Hepatocyte (in vitro differentiated cells): ENCODE measurements at places on chromosomes 11 and 22. TPM values are rescaled to one million over a fixed set of nuclear protein-coding genes. Genes with fewer than 3 reads are reported as not detected.

GRCh38 chr11:21614961-21615360 lies 577.9 kb upstream of the ANO5 start:
- DNase-seq: no peak

- no peak for DNase-seq
Observed at GRCh38 chr11:17791144-17791543, 56.6 kb downstream of the KCNC1 start.

- DNase-seq: no peak
Observed at GRCh38 chr11:116771935-116772334, 852 bp downstream of the BUD13 start.

GRCh38 chr11:123797114-123797513 lies 9.0 kb downstream of the OR6M1 start:
- peak; percentile 52 for DNase-seq

GRCh38 chr11:55634813-55635212 lies at the start of gene OR4P4:
Gene OR4P4 (plus strand): TSS chr11:55635113.
- DNase-seq: no peak

GRCh38 chr11:45423475-45424120 lies 137.5 kb upstream of the SYT13 start:
- no peak for DNase-seq

DNA sequence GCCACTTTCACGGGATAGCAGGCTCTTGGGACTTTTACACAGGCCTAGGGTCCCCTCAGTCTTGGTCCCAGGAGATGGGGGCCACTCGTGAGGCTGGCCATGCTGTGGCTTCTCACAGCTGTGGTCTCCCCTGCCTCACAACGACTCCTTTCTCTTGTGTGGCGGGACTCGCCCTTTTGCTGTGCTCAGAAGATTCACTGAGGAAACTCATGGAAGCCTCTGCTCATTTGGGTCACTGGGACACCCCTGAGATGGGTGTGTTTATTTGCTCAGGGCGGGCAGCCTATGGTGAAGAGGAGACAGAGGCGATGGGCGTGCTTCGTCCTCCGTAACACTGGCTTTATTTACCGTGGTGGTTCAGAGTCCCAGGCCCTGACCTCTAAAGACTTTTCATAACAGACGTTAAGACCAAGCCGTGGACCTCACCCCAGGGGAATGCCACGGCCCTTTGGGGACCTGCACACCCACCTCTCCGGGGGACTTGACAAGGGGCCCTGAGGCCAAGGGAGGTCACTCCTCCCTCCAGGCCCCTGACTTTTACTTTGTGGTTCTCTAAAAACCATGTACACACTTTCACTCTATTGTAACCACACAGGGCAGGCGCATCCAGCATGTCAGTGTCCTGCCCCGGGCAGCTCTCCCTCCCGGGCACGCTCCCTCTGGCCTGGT lies 15.5 kb downstream of the TEF start:
- DNase-seq: peak; percentile 46

Gene NAALADL1
- 0.13 and 0.76 TPM in 2 replicates for total RNA-seq

- DNase-seq: peak; percentile 30
Observed at GRCh38 chr11:120832481-120833238, 191.2 kb upstream of the TBCEL start.

DNA sequence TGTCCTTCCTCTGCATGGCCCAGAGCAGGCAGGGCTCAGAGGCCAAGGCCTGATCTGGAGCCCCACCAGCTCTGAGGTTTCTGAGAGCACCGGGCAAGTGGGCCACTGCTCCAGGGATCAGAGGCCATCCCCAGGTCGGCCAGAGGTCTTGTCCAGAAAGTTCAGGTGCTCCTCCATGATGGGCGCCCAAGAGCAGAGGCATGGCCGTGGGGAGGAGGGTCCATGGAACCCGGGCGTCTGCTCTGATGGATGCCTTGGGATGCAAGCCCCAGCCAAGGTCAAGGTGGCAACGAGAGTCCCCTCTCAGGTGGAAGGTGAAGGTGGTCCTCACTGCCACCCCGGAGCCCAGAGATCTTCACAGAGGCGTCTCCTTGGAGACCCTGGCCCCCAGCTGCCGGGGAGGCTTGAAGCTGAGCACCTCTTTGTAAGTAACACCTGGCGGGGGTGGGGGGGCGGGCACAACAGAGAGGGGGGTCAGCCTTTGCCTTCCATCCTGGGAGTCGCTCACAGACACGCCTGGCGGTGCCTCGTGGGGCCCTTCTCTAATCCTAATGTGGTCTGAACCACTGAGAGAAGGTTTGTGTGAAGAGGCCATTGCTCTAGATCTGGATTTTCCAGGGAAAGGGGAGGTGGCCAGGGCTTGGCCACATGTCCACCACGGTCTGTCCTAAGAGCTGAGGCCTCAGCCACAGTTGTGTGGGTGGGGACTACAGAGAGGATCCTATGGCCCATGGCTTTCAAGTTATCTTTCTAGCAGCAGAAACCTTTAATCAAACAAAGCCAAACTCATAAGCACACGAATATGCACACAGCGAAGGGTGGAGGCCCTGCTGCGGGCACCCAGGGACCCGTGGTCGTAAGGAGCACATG lies 2.2 kb upstream of the HDAC10 start:
- DNase-seq: no peak

DNA sequence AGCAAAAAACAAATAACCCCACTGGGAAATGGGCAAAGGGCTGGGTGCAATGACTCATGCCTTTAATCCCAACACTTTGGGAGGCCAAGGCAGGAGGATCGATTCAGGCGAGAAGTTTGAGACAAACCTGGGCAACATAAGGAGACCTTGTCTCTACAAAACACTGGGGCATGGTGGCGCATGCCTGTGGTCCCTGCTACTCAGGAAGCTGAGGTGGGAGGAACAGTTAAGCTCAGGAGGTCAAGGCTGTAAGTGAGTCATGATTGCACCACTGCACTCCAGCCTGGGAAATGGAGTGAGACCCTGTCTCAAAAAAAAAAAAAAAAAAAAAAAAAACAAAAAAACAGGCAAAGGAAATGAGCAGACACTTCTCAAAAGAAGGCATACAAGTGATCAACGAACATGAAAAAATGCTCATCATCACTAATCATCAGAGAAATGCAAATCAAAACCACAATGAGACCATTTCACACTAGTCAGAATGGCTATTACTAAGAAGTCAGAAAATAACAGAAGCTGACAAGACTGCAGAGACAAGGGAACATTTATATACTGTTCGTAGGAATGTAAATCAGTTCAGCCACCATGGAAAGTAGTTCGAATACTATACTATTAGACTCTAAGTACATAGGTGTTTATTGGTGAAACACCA lies 48.2 kb upstream of the SMCO4 start:
- DNase-seq: no peak

Gene AMPD3
- total RNA-seq: 3.4 and 4.1 TPM in 2 replicates

Gene GPR83
- total RNA-seq: 0.08 TPM in 1 of 2 replicates, not detected in the other

DNA sequence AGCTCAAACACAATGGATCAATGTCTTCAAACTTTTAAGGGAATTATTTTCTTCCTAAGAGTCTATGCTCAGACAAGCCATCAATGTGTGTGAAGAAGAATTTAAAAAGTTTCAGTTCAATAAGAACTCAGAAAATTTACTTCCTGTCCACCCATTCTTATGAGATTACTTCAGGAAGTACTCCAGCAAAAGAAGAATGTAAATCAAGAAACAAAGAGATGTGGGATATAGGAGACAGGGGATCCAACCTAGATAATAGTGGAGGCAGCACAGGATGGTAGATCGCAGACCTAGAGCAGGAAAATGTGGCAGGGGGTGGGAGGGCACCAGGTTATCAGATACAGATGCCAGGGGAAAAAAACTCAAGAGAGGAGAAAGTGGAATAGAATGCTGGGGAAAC lies 170.6 kb downstream of the MPPED1 start:
- DNase-seq: no peak

GRCh38 chr11:113840932-113841664 lies 34.3 kb downstream of the USP28 start:
- no peak for DNase-seq

Gene MYOD1
- not detected in 2 replicates for total RNA-seq

GRCh38 chr11:29656597-29656996 lies 360.2 kb downstream of the KCNA4 start:
- DNase-seq: no peak

Gene APOBEC3H
- not detected in 2 replicates for total RNA-seq

GRCh38 chr11:95444309-95445241 lies 213.6 kb upstream of the SESN3 start:
- DNase-seq: no peak

- no peak for DNase-seq
Observed at GRCh38 chr11:1547467-1548098, 24.5 kb downstream of the DUSP8 start.

- DNase-seq: no peak
Observed at GRCh38 chr11:45470151-45470793, 184.1 kb upstream of the SYT13 start.

Gene PDGFD
- 25.6 and 29.6 TPM in 2 replicates for total RNA-seq

- no peak for DNase-seq
Observed at GRCh38 chr11:68686486-68686885, 2.1 kb downstream of the GAL start.

GRCh38 chr22:41106122-41106968 lies 14.0 kb downstream of the EP300 start:
- no peak for DNase-seq

Gene GDPD5
- total RNA-seq: 5.2 and 7.3 TPM in 2 replicates

Gene HTR3A
- total RNA-seq: not detected in 2 replicates
